Skeletal muscle tissue (tissue), 5 donors: ENCODE measurements at places on chromosomes 11 and 22. TPM values are rescaled to one million over a fixed set of nuclear protein-coding genes. Genes with fewer than 3 reads are reported as not detected.

OR5I1 gene
- not detected for total RNA-seq

HTR3A gene
- not detected for total RNA-seq

OR51B2 gene
- total RNA-seq = not detected

DRD2 gene
- not detected for total RNA-seq

LINC01488 gene
- not detected for total RNA-seq

PYGM gene
- 291 TPM for total RNA-seq

MACROD1 gene
- total RNA-seq = 91.9 TPM
